ENCODE measurements at places on chromosomes 2 and 18. TPM values are rescaled to one million over a fixed set of nuclear protein-coding genes. Genes with fewer than 3 reads are reported as not detected.

SPP2 gene
- not detected for total RNA-seq

INHA gene
- total RNA-seq, result 0.18 TPM

FSHR gene
- not detected for total RNA-seq

ELOA2 gene
- total RNA-seq, result not detected

CCT4 gene
- 145 TPM for total RNA-seq

FIGN gene
- 4.1 TPM for total RNA-seq

DSG4 gene
- not detected for total RNA-seq

NTSR2 gene
- total RNA-seq, result not detected

TBR1 gene
- total RNA-seq, result not detected

MYO3B gene
- 0.33 TPM for total RNA-seq

CELF4 gene
- not detected for total RNA-seq

MYO5B gene
- total RNA-seq, result 0.16 TPM

AGBL5 gene
- 17.5 TPM for total RNA-seq

IAH1 gene
- 51.7 TPM for total RNA-seq

OR6B2 gene
- total RNA-seq, result not detected

NOSTRIN gene
- total RNA-seq, result 0.81 TPM

ABCB11 gene
- total RNA-seq, result not detected

IL36A gene
- total RNA-seq, result 2.0 TPM

Measured in fibroblast of the aortic adventitia (primary cell).